ENCODE measurements at places on chromosomes 11 and 22.

GRCh38 chr11:16979703-16980622 is 34.3 kb downstream of the PLEKHA7 start:
- DNase-seq = no peak

GRCh38 chr11:120335556-120335907 is 681 bp upstream of the ARHGEF12 start:
- DNase-seq = no peak

- DNase-seq = no peak
Measured at GRCh38 chr11:133206313-133207005, 325.8 kb downstream of the OPCML start.

GRCh38 chr11:62088331-62088933 is 35.4 kb upstream of the INCENP start:
- DNase-seq = no peak

GRCh38 chr11:30987819-30988218 is 381.7 kb downstream of the DCDC1 start:
- no peak for DNase-seq

DNA sequence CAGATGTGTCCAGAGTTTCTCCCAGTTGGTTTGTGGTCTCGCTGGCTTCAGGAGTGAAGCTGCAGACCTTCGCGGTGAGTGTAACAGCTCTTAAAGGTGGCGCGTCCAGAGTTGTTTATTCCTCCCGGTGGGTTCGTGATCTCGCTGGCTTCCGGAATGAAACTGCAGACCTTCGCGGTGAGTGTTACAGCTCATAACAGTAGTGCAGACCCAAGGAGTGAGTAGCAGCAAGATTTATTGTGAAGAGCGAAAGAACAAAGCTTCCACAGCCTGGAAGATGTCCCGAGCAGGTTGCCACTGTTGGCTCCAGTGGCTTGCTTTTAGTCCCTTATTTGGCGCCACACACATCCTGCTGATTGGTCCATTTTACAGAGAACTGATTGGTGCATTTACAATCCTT is 1.8 kb upstream of the PGA3 start:
- no peak for DNase-seq

GRCh38 chr22:29787371-29787980 is 20.3 kb downstream of the UQCR10 start:
- no peak for DNase-seq

DNA sequence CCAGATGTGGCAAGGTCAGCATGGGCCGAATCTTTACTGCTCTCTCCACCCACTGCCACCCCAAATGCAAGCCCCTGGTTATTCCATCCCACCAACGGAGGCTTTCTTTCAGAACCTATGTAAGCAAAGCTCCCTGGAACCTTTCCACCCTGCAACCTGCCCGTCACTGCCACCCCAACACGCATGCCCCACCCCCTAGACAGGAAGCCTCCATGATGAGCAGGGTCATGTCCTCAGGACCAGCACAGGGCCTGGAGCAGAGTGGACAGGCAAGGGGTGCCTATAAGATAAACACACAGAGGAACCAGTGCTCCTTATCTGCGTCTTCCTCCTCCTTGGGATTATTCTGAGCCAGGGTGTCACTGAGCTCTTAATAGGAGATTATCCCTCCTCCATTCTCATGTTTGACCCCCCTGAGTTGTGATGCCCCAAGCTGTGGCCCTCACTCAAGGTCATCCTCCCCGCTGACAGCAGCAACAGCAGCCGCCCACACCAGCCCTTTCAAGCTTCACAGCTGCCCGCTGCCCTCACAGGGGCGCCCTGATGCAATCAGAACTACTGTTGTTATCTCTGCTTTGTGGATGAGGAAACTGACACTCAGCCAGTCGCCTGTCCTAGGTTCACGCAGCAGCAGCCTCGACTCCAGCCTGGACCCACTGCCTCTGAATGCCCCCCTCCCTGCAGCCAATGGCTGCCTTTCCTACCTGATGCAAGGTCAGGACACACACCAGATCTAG is 647.3 kb downstream of the TBC1D22A start:
- no peak for DNase-seq

DNA sequence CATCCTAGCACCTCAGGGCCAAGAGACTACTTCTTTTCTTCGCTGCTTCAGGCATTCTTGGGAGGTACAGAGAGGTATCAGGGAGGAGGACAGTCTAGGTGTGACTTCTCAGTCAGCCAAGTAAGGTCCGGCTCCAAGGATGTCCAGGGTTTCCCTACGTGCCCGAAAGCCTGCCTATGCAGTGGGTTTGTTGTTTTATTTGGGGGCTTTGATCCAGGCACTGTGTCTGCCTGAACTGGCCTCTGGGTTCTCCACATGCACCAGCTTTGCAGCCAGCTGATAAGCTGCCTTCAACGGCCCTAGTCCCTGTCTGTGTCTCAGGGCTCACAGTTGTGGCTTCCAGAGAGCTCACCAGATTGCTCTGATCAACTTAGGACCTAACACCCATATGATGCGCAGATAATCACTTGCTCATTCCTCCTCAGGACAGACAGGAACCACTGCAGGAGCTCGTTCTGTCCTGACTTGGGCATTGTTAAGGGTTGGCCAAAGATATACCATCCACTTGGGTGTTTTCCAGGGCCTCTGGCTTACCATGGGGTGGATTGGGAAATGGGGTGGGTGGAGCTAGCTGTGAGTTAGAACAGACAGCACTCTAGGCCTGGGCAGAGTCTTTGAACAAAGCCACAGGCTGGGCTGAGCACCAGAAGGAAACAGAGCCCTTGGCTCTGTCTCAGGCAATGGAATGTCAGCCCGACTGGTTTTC is 45.5 kb upstream of the CRYBB3 start:
- no peak for DNase-seq

- DNase-seq = no peak
Measured at GRCh38 chr22:20956258-20957101, 10.6 kb upstream of the AIFM3 start.

- no peak for DNase-seq
Measured at GRCh38 chr11:86718521-86718920, 46.1 kb upstream of the ME3 start.

DNA sequence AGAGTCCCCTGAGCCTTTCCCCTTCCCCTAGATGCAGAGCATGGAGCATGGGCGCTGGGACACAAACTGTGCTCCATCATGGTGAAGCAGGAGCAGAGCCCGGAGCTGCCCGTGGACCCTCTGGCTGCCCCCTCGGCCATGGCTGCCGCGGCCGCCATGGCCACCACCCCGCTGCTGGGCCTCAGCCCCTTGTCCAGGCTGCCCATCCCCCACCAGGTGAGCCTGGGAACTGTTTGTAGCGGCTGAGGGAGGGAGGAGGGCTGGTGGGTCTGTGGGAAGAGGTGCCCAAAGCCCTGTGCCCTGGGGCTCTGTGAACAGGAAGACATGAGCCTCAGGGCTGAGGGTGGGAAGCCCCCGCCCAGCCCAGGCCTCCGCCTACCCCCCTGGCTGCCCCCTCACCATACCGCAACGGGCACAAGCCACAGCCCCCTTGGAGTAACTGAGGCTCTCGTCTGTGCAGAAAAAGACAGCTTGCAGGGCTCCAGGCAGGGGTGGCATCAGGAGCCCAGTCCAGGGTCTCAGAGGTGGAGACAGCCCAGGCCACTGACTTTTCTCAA is 30.4 kb downstream of the CREB3L1 start:
- DNase-seq = no peak

DNA sequence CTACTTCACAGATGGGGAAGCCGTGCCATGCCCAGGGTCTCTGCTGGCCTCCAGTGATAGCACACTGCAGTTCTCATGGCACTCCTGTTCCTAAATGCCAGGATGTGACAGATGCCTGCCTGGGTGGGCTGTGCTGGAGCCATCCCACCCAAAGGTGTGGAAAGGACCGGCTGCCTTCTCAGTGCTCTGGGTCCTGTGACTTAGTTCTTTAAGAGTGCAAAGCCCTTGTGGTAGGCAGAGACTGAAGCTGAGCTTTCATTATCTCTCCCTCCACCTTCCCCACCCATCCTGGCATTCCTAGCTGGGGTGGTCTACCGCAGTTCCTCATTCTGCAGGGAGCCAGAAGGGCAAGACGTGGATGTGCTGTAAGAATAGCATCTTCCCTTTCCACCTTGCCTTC is 150.1 kb downstream of the CEP164 start:
- no peak for DNase-seq

DNA sequence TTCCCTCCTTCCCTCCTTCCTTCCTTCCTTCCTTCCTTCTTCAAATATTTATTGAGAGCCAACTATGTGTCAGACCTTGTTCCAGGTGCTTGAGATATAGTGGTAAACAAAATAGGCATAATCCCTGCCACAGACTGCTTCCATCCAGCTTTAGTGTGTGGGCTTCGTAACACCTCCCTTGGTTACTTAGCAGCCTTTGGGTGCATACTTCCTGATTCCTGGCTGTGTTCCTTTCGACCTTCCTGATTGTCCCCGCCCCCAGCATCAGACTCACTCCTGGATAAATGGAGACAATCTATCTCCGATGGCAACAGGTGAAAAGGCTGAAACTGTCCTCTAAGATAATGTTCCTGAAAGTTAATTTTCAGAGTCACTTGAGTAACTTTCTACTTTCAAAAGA is 13.5 kb downstream of the CCDC81 start:
- no peak for DNase-seq

GRCh38 chr11:128755564-128755963 is 61.7 kb downstream of the FLI1 start:
- DNase-seq = no peak

GRCh38 chr22:31647066-31647465 is 14.9 kb downstream of the PISD start:
- no peak for DNase-seq

DNA sequence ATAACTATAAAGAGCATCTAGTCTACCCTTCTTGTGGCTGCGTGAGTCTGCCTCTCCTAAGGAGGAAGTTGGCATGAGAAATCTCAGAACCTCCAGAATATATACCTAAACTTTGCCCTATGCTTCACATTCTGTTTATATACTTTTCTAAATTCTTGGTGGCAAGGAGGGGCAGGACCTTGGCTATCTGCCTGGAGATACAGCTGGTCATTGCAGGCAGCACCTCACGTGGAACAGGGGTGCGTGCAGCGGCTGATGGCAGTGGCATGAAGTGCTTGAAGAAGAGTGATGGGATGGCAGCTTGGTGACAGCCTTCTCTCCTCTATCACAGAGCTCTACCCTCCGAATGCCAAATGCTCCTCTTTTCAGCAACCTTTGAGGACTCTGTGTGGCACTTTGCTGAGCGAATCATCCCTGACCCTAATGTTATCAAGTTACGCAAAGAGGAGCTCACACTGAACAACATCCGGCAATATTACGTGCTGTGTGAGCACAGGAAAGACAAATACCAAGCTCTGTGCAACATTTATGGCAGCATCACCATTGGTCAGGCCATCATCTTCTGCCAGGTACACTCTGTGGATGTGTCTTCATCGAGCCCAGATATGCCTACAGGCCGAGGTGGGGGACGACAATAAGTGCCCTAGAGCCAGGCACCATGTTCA is 12.5 kb downstream of the DDX25 start:
- no peak for DNase-seq

DNA sequence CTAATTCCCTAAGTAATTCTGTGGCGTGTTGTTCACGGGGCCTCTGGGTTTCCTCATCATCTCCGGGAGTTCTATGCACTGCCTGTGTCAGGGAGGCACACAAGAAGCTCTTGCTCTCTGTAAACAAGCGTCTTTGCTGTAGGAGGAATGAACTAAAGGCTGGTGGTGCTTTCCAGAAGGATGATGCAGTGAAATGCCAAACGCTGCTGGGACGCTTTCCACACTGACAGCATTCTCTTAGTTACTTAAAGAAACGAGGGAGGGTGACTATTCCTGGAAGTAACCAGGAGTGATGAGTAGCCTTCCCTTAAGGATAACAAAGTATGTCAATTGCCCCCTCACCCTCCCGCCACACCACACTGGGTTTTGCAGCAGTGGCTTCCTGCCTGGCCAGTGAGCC is 38.5 kb upstream of the NUP50 start:
- no peak for DNase-seq

- no peak for DNase-seq
Measured at GRCh38 chr11:1496091-1496760, 9.6 kb upstream of the MOB2 start.

All from stimulated activated CD8-positive, alpha-beta memory T cell treated with anti-CD3 and anti-CD28 coated beads, Interleukin-15, amount 100 ng/mL, for 24 hours (primary cell).